Occipital lobe (tissue), 3 donors: ENCODE measurements at places on chromosomes 7 and 10.
A peak's percentile ranks its signal among the peaks of the same experiment; 100 is the strongest.

- no peak for DNase-seq
Observed at GRCh38 chr7:158364451-158364850, 223.2 kb downstream of the PTPRN2 start.

- no peak for DNase-seq
Observed at GRCh38 chr7:132805766-132806165, 229.5 kb upstream of the PLXNA4 start.

DNA sequence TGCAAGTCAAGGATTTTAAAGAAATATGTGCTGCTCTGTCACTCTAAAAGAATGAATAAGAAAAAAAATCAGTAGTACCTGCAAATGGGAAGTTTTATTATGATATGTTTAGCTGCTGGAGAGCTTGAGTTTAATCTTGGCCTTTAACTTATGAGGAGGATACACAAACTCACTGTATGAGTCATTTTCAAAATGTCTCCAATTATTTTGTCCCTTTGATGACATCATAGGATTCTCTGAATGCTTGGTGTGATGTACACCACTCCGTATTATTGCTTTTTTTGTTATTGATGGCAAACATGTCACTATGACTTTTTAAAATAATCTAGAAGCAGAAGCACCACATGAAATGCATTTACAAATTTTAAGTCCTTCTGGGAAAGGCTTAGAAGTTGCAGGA lies 125.8 kb downstream of the RALA start:
- DNase-seq: no peak

DNA sequence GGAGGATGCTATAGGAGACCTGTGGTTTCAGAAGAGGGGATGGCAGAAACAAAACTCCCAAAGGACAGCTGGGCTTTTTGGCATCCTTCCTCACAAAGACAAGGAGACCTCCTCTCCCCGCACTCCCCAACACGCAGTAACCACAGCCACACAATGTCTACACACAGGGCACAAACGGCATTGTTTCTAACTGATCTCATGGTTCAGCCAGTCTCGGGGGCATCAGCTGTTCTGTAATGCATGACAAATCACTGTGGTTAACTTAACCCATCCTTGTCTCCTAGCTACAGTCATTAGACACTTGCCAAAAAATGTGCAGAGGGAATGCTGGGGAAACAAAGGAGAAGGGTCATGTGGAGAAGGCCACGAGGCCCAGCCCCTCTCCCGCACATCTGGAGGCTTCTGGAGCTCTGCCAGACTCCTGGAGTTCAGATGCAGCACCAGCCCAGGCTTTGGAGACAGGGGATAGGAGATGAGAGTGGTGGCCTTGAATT lies 7.6 kb upstream of the ADAMTS14 start:
- peak; percentile 71 for DNase-seq

DNA sequence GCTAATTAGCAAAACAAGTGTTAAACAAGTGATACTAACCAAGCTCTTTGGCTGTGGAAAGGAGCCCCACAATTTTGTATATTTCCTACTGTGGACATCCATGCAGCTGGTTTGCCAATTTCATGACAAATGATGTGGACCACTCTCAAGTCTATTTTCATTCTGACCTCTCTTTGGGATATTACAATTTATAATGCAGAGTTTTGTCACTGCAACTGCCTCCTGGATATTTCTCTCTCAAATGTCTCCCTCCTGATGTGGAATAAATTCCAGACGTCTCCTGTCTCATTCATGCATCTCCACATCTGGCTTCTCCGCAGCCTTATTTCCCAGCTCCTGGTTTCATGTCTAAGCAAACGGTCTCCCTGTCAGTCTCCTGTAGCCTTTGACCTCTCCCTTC lies 80.6 kb upstream of the RHEB start:
- DNase-seq: no peak

GRCh38 chr7:95327356-95327755 lies 3.0 kb upstream of the PON1 start:
- no peak for DNase-seq

DNA sequence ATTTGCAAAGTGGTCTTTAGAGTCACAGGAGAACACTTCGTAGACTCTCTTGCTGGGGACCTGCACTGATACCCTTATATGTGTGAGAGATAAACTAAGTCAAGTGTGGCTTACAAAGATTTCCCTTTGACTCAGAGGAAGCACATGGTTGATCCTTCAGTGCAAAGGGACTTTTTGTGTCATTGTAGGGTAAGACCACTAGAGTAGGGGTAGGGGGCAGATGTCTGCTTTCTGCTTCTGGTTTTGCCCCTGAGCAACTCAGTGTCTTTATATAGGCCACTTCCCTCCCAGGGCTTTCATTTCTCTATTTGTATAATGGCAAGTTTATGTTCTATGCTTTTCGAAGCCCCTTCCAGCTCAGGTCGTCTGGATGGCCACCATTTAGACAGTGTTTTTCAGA lies 281.7 kb downstream of the SORCS3 start:
- DNase-seq: no peak

DNA sequence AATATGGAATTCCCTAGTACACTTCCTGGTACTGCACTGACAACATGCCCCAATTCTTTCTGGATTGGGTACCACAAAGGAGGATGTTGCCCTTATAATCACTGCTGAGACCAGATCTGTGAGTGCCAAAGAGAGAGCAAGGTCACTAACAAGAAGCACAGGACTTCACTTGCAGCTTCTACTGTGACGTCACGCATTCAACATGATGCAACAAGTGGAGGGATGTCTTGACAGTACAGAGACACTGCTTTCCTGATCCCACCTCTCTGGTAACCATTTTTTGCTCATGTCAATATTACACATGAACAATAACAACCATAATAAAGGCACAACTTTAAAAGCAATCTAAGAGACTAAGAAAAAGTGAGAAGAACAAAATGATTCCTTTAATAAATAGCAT lies 414.1 kb upstream of the LRRN3 start:
- DNase-seq: no peak
